ENCODE measurements at places on chromosomes 3 and 15. TPM values are rescaled to one million over a fixed set of nuclear protein-coding genes. Genes with fewer than 3 reads are reported as not detected.

GRCh38 chr3:178310949-178311348 lies 225.3 kb upstream of the KCNMB2 start:
- no peak for DNase-seq
- no peaks in the 10 kb centered on the region for H3K27me3 ChIP-seq
- no peak overlapping the region for H3K27ac ChIP-seq
- no peaks in the 10 kb centered on the region for H3K36me3 ChIP-seq

DNA sequence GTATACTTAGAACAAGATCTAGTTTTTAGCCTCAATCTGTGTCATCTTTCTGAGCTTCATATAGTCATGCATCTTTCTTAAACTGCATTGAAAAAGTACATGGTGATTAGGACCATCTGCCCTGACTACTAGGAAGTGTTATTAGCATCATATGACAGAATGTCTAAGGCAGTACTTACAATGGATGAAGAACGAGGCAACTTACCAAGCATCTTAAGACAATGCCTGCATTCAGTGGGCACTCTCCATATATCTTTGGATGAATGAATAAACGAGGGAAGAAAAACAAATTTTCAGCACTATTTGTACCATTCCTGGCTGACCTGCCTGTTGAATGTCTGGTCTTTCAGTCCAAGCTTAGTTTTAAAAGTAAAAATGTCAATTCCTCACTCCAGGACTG lies 185.4 kb upstream of the EPHA3 start:
- H3K27ac ChIP-seq, result no peak overlapping the region
- H3K27me3 ChIP-seq, result no peaks in the 10 kb centered on the region
- no peak for DNase-seq
- H3K4me1 ChIP-seq, result no peaks in the 10 kb centered on the region

- no peak for DNase-seq
- no peaks in the 10 kb centered on the region for H3K4me1 ChIP-seq
- H3K27me3 ChIP-seq, result no peaks in the 10 kb centered on the region
- no peak overlapping the region for H3K27ac ChIP-seq
Measured at GRCh38 chr15:38758043-38758442, 193.4 kb upstream of the RASGRP1 start.

The PRR20G gene
- not detected for total RNA-seq

The C2CD4A gene
- not detected for total RNA-seq

DNA sequence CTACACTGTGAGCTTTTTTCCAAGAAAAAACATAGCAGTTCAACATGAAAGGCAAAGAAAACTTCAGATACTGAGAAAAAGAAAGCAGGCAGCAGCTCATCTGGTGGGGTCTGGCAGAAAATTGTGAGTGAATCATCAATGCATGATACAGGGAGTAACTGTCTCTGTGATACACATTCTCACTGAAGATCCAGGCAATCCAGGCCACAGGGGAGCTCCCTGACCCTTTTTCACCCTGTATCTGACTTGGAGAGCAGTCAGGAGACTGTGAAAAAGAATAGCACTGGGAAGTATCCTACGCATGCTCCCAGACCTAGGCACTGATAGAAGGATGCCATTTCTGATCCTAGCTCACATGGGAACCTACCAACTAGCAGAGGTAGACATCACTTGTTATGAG lies 269.8 kb downstream of the MBNL1 start:
- H3K4me1 ChIP-seq, result no peaks in the 10 kb centered on the region
- no peak for DNase-seq
- H3K27ac ChIP-seq, result no peak overlapping the region
- no peak overlapping the region for H3K4me3 ChIP-seq
- no peaks in the 10 kb centered on the region for H3K36me3 ChIP-seq

GRCh38 chr3:3087716-3088465 lies 22.3 kb downstream of the IL5RA start:
- no peak overlapping the region for H3K27ac ChIP-seq
- no peaks in the 10 kb centered on the region for H3K4me1 ChIP-seq
- DNase-seq, result no peak
- H3K36me3 ChIP-seq, result no peaks in the 10 kb centered on the region
- no peaks in the 10 kb centered on the region for H3K27me3 ChIP-seq

DNA sequence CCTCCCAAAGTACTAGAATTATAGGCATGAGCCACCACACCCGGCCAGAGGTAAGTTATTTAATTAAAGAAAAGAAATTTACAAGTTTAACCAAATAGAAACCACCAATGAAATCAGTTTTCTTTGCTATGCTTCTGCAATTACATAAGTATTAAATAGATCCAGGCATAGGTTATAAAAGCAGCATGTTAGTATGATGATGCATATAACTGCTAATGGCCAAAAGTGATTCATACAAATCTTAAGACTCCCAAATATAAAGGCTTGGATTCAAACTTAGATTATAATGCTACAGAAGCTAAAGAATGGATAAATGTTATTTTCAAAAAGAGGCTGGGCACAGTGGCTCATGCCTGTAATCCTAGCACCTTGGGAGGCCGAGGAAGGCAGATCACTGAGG lies 32.8 kb upstream of the HDC start:
- H3K36me3 ChIP-seq, result peaks cover 15% of the 10 kb centered on the region
- no peak for DNase-seq
- H3K4me3 ChIP-seq, result no peak overlapping the region
- no peaks in the 10 kb centered on the region for H3K27me3 ChIP-seq
